ENCODE measurements at places on chromosomes 3 and 15.

DNA sequence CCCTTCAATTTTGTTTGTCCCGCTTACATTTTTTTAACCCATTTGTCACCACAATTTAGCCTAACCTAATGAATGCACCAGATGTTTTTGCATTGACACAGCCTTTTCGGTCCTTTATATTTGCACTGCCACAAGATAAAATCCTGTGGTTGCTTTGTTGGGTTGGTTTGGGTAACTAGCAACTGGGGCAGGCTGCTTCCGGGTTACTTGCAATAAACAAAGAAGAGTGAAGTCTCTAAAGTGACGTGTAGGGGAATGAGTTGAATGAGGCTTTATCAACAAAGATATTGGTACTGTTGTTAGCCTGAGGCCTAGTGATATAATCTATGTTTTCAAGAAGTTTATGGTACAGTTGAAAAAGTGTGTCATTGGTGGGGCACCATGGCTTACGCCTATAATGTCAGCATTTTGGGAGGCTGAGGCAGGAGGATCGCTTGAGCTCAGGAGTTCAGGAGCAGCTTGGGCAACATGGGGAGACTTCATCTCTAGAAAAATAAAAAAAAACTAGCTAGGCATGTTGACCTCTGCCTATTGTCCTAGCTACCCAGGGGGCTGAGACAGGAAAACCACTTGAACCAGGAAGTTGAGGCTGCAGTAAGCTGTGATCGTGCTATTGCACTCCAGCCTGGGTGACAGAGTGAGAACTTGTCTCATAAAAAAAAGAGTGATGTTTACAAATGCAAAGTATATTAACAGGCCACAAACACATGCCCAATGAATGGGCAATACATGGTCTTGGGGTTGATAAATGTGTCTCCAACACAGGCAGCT, 121.8 kb downstream of the OXSM start:
- no peak for DNase-seq

DNA sequence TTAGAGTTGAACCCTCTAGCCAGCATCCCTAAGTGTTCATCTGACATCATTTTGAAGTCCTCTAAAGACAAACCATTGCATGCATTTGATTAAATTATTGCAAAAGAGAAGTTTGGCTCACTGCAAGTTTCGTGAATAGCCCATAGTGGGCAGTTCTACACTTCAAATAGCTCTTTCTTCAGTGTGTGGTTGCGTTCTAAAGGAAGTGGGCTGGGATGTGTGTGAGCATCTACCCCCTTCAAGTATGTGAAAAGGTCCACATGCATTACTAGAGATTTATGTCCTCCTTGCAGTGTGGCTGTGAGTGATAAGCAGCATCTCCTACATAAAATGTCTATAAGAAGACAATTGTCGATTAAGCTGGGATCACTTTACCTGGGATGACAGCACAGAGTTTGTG, 54.6 kb downstream of the SST start:
- DNase-seq, result no peak

DNA sequence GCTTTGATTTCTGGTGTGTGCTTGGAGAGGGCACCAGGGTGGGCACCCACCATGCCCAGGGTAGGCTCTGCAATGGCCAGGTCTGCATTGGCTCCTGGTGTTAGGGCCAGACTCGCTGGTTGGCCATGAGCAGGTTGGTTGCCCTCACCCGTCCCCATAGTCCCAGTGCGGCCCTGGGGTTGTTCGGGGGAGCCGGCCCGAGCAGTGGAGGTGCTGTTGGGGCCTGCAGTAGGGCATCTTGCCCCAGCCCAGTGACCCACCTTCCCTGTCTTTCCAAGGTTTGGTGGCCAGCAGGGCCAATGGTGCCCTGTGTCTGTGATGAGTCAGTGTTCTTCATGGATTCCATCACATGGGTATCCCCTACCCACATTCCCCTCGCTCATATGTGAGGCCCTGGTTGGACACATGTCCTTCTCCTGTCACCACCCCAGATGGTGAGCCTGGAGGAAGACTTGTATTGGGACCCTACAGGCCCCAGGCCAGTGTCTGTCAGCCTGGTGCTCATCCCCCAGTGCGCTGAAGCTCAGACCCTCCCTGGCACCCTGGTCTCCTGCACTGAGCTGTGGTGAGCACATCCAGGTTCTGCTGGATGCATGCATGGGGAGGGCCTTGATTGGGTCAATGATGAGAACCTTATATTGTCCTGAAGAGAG, 190.1 kb downstream of the UBE3A start:
- no peak for DNase-seq

- DNase-seq, result peak; percentile 63
Observed at GRCh38 chr3:71680603-71681002, 44.6 kb downstream of the EIF4E3 start.

GRCh38 chr15:83850015-83850414, 196.1 kb downstream of the ADAMTSL3 start:
- DNase-seq, result no peak

- peak; percentile 28 for DNase-seq
Observed at GRCh38 chr3:66372681-66373350, 128.0 kb downstream of the LRIG1 start.

DNA sequence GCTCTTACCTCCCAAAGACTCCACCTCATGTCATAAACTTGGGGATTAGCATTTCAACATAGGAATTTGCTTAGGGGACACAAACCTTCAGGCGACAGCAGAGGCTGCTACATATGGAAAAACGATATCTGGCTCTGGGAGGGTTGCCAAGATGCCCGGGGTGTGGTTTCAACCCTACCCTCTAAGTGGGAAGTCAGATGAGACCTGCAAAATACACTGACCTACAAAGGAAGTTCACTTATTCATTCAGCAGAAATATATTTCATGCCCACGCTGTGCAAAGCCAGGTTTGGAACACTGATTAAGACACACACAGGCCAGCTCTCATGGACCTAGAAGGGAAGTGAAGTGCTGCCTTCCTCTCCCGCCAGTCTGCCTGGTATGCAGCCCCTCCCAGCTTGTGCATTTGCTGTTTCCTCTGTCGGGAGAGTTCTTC, 239.3 kb downstream of the FEZF2 start:
- peak; percentile 45 for DNase-seq

GRCh38 chr3:160686955-160687535, 10.1 kb downstream of the ARL14 start:
- peak; percentile 49 for DNase-seq

DNA sequence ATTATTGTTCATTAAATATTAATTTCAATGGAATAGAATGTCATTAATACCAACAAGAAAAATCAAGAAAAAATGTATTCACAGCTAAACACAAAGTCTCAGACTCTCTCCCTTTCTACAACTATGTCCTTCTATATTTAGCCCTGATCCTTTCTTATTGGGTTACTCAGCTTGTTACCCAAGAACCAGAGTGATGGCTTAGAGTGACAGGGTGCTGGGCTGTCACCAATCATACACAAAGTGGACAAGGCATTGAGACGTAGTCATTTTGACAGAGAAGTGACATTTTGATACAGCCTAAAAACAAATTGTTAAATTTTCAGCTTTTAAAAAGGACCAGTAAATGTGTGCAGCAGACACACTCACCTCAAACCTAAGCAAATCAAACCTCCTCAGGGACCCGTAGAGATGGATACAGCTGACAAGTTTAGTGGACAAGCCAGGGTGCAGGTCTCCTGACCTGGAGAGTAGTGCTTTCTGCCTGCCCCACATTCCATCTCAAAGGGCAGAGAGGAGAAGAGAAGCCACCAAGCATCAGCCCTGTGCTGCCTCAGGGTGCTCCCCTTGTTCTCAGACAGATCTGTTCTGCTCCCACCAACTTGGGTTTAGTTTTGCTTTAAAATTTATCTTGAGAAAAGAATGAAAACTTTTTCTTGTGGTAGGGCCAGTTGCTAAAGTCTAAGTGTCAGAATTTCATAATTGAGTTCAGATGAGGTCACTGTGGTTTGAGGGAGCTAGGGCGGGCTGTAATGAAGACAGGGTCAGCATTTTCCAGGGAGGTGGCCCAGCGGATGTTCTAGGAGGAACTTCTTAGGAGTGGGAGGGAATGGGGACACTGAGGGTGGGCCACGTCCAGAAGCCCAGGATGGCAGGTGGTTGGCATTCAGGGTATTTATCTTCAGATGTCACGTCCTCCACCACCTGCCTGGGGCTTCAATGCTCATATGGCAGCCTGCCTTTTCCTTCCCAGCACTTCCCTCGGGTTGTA, 136.5 kb upstream of the TBL1XR1 start:
- no peak for DNase-seq

- peak; percentile 91 for DNase-seq
Observed at GRCh38 chr3:100040451-100041225, 73.7 kb downstream of the FILIP1L start.

- no peak for DNase-seq
Observed at GRCh38 chr3:47243419-47244147, 39.0 kb downstream of the KIF9 start.

DNA sequence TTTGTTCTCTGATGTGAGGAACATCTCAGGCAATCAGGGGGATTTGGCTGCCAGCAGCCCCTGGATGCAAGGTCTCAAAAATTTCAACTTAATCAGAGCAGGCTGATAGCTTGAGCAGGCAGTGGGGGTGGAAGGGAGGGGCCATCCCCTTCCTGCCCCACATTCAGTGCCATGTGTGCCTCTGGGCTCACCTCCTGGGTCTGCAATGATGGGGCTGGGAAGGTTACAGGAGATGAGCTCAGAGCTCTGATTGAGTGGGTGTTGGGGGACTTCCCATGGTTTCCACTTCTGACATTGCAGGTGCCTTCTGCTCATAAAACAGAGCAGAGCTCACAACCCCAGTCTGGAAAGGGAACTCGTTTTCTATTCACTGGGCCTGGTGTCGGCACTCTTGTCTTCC, 37.0 kb downstream of the PARP16 start:
- no peak for DNase-seq

DNA sequence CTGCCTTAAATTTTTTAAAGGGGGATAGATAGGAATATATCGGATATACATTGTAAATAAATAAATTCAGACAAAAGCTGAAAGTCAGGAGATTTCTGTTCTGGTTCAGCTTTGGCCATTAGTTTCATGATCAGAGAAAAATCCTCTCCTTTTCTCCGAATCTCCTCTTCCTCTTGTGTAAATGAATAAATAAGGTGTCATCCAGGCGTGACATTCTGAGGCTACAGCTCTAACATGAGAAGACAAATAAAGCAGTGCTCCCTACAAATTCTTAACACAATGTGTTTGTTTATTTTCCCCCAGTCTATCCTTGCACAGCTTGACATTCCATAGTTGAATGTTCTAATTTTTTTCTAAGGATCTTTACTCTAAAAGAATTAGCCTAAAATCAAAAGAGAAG, 9.4 kb upstream of the MB21D2 start:
- DNase-seq, result no peak

DNA sequence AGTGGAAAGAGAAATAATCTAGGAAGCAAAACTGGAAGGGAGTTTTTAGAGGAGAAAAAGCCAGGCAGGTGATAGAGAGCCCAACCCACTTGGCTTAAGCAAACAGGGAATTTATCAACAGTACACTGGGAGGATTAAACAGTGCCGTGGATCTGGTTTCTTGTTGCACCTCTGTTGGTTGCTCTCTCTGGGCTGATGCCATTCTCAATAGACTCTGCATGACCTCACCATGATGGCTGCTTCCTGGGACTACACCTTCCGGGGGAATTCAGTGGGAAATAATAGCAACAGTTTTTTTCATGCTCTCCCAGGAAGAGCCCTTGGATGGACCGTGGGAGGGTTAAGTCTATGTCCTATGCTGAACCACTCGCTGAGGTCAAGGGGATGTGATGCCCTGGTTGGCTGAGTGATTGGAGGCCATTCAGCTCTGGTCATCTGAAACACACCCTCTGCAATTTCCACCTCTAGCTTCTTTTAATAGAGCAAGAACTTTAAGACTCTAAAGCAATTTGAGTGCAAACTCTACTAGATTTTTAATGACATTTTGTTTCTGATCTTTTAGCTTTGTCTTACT, 74.2 kb downstream of the EPHB1 start:
- no peak for DNase-seq

GRCh38 chr3:99817047-99817436, 620 bp upstream of the CMSS1 start:
- DNase-seq, result no peak

DNA sequence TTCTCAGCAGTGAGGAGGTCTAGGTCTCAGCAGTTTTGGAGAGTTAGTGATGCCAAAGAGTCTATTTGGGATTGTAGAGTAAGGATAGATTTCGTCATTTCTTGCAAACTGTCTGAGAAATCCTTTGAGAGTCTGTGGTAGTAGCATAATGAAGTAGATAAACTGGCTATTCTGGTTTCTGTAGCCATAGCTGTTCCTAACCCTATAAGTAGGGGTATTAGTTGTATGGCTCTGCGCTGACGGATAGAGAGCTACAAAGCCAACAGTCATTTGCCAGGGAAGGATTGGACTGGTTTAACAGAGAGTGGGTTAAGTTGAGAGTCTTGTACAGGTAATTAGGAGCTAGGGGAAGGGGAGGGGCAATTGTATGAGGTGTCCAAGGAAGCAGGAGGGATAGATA, 50.6 kb downstream of the KLHDC8B start:
- no peak for DNase-seq

DNA sequence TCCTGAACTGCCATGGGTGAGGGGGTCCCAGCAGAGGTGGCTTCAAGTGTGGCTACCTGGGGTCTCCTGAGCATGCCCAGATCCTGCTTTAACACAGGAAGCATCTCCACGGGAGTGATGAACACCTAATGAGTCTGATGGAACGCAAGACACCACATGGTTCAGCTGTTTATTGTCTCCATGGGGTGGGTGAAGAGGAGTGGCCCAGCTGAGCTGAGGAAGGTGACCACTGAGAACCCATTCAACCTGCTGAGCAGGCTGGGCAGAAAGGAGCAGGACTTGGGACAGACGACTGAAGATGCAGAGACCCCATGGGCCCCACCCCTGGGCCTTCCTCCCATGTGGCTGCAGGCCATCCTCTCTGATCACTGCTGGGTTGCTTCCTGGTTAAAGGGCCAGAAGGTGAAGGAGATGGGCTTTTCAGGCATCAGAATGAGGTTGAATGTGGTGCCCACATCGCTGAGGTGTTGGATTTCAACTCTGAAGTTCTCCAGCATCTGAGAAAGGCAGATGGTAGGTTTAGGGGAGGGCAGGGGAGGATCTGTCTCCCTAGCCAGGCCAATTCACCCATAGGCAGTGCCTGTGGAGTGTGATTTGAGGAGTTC, 29.7 kb downstream of the CYP11A1 start:
- no peak for DNase-seq

- DNase-seq, result no peak
Observed at GRCh38 chr3:185701611-185702261, 115.6 kb downstream of the SENP2 start.

DNA sequence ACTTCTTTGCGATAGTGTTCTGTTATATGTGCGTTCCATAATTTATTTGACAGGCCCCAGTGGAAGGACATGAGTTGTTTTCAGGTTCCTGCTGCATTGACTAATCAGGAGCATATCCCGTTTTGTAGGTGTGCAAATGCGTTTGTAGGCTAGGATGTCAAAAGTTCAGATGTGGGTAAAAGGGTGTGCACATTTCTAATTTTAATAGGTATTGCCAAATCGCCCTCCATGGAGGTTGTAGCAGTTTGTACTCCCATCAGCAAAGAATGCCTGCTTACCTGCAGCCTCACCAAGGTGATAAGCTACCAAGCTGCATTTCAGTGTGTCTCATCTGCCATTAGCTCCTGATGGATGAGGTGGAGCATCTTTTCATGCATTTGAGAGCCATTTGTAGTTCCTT, 36.3 kb downstream of the KLF13 start:
- DNase-seq, result no peak

GRCh38 chr3:150922611-150923010, 17.4 kb upstream of the MINDY4B start:
- DNase-seq, result no peak

GRCh38 chr3:129442486-129442885, 2.5 kb downstream of the IFT122 start:
- no peak for DNase-seq

- no peak for DNase-seq
Observed at GRCh38 chr15:69701198-69701597, 248.6 kb downstream of the RPLP1 start.

GRCh38 chr15:60035344-60035743, 31.2 kb downstream of the FOXB1 start:
- DNase-seq, result no peak

Measured in fibroblast of the aortic adventitia (primary cell).